ENCODE measurements at places on chromosomes 12 and 14.

DNA sequence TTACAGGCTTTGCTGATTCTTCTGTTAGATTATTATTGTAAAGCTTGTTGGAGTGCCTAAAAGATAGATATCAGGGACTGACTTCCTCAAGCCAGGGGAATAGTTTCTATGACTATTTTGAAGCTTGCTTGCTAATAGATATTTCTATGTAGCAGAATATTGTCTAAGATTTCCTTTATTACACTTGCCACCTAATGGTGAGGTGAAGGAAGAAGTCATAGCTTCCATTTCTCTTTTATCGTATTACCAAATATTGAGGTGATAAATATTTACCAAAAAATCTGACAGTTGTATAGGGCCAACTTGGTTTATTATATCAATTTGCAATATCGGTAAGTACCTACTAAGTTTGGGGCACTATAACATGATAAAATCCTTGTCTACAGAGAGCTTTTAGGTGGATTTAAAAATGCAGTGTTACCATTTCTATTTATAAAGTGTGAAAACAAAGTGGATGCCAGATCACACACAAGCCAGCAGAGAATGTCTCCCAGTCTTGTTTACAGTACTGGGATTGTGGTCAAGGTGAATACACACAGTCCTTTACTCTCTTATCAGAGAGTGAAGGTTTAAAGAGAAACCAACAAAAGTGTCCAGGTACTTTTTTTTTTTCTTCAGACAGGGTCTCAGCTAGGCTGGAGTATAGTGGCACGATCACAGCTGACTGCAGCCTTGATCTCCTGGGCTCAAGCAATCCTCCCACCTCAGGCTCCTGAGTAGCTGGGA is 137.9 kb downstream of the IGF1 start:
- no peak for DNase-seq

DNA sequence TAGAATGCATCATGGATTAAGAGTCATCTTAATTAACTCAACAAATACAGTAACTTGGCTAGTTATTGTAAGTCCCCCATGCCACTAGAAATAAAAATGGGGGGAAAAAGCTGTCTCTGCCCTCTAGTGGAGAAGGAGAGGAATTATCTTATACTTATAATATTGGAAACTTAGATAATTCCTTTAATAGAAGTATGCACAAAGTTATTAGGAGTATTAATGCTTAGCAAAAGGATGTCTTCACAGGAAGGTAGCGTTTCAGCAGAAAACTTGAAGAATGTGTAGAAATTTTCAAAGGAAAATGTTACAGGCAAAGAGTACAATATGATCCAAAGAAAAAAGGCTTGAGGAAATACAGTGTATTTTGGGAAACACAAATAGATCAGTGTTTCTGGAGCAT is 19.8 kb downstream of the OR5AU1 start:
- DNase-seq: no peak

- DNase-seq: no peak
Observed at GRCh38 chr14:102731871-102732800, 45.1 kb upstream of the TRAF3 start.

- DNase-seq: no peak
Observed at GRCh38 chr14:101007765-101008164, 104.2 kb upstream of the RTL1 start.

- DNase-seq: no peak
Observed at GRCh38 chr12:19964549-19964948, 403.8 kb upstream of the PDE3A start.

- DNase-seq: no peak
Observed at GRCh38 chr14:28766469-28766955, at the start of gene FOXG1. FOXG1 (plus strand) TSS chr14:28766787; CDS start chr14:28767280, 493 bp downstream.

DNA sequence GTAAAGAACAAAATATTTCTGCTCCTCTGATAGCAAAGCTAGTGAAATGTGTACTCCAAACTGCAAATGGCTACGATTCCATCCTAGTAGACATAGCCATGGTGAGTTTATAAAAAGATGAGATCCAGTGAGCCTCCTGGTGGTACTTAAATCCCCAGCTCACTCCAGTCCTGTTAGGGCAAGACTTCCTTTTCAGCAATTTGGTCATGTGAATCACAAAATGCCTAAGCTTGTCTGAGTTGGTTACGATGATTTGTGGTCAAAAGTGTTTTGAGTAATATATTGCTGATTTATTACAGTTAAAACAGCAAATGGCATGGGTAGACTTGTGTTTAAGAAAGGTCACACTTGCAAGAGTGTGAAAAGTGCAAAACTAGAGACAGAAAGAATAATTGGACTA is 102.7 kb upstream of the NAV3 start:
- DNase-seq: no peak

DNA sequence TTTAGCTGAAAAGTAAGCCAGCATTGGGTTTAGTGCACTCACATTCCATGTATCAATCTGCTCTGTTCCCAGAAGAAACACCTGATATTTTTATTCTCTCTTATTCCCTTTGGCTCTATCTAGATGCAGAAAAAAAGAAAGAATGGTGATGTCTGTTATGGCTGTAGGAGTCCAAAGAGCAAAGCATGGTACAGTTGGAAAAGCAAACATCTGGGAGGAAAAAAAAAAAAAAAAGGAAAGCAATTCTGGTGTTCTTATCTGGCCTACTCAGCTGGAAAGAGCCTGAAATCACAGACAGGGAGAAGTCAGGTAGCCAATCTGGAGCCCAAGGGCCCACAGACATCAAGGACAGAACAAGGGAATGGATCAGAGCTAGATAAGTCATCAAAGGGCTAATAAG is 293.9 kb downstream of the DUSP6 start:
- no peak for DNase-seq

- DNase-seq: no peak
Observed at GRCh38 chr12:113862590-113863454, 103.3 kb downstream of the RBM19 start.

DNA sequence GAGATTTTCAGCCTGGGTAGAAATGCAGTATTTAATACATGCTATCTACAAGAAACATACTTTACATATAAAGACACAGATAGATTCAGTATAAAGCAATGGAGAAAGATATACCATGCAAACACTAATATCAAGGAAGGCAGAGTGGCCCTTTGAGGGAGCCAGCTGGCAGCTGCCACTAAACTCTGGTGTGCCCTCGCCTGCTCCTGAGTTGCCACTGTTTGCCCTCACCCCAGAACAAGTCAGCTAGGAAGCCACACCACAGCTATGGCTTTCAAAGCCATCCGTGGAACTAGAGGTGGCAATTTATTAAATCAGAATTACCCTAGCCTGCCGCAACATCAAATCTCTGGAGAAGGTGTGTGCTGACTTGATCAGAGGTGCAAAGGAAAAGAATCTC is 18.3 kb downstream of the PXN start:
- DNase-seq: no peak

- peak; percentile 22 for DNase-seq
Observed at GRCh38 chr14:59187802-59188460, 536 bp upstream of the DAAM1 start.

- no peak for DNase-seq
Observed at GRCh38 chr12:65935906-65936901, 111.9 kb downstream of the HMGA2 start.

- no peak for DNase-seq
Observed at GRCh38 chr12:39375206-39375808, 67.6 kb downstream of the KIF21A start.

GRCh38 chr14:99539491-99539890 is 58.3 kb downstream of the CCNK start:
- DNase-seq: no peak

- DNase-seq: peak; percentile 50
Observed at GRCh38 chr14:104981699-104982541, 3.7 kb upstream of the CLBA1 start.

- no peak for DNase-seq
Observed at GRCh38 chr12:71124835-71125460, 32.9 kb downstream of the TSPAN8 start.

- no peak for DNase-seq
Observed at GRCh38 chr12:58528271-58528670, 392.0 kb downstream of the LRIG3 start.

- no peak for DNase-seq
Observed at GRCh38 chr12:124501827-124502226, 65.6 kb downstream of the NCOR2 start.

DNA sequence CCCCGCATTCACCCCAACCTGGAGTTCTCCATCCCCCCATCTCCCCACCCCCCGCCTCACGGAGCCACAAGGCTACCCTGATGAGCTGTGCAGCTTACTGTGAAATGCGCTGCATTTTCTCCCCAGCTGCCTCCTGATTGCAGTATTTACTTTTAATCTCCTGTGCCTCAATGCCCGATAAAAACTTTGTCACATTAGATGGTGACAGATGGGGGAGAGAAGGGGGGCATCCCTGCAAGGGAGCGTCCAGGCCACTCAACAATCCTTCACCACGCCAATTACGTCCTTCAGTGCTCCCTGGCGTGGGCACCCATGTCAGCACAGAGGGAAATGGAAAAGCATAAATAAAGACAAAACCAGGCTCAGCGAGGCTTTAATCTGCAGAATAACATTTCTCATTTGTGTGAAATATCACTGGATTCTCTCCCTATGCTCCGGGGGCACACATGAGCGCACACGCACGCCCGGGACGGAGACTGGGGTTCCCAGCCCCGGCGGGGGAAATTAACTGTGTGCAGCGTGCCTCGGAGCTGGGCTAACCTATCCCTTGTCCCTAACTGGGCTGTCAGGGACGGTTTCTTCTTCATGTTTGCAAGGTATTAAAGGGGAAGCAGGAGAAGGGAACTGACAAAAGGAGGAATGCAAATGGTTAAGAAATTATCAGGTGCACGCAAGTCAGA is 186.7 kb upstream of the VASH1 start:
- no peak for DNase-seq

GRCh38 chr14:36508418-36509068 is 11.5 kb downstream of the NKX2-1 start:
- DNase-seq: no peak

GRCh38 chr12:5807090-5807414 is 138.0 kb downstream of the ANO2 start:
- DNase-seq: no peak

DNA sequence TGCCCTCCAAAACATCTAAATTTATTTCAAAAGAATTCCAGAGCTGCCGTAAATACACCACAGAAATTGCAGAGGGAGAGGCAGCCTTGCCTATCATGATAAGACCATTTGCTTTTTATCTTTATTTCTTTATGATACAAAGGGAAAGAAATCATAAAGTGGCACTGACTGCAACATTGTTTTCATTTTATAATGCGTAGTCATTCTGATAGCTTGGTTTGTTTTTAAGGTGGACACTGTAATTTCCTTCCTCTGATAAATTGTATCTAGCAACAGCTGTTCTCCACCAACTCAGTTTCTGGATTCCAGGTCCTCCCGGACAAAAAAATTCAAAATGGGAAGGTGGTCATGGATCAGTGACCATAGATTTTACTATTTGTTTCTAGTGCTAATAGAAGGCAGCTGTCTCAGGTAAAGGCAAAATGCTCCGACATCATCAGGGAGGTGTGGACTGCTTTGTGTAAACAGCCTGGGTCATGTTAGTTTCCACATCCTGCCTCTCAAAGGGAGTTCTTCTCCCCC is 623 bp upstream of the TSPAN8 start:
- no peak for DNase-seq

DNA sequence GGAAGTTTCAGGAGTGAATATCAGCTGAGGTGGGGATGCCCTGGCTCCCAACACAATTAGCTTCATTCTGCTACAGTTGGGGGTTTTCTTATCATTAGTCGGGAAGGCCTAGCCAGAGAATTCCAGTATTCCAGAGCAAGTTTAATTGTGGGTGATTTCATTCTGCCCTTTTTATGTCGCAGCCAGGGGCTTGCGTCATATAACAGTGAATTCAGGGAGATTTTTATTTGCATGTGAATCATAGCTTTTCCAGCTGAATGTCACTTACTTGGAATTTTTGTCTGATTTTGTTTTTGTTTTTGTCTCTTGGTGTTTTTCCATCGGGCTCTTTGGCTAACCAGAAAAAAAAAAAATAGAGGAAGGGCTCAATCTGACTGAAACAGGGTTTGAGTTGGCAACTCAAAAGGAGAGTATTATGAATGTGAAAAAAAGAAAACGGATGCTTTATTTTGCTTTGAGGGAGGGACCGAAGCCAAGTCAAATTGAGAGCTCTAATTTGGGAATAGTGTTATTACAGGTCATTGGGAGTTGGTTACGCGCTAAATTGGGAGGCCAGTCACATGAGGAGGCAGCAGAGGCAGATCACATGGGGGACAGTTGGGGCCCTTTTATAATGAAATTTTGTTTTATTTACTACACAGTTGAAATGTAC is 119.4 kb downstream of the SAMD4A start:
- DNase-seq: no peak

- DNase-seq: peak; percentile 13
Observed at GRCh38 chr14:101954501-101954900, 9.9 kb upstream of the DYNC1H1 start.

- DNase-seq: no peak
Observed at GRCh38 chr12:105409801-105410471, 79.4 kb downstream of the C12orf75 start.

DNA sequence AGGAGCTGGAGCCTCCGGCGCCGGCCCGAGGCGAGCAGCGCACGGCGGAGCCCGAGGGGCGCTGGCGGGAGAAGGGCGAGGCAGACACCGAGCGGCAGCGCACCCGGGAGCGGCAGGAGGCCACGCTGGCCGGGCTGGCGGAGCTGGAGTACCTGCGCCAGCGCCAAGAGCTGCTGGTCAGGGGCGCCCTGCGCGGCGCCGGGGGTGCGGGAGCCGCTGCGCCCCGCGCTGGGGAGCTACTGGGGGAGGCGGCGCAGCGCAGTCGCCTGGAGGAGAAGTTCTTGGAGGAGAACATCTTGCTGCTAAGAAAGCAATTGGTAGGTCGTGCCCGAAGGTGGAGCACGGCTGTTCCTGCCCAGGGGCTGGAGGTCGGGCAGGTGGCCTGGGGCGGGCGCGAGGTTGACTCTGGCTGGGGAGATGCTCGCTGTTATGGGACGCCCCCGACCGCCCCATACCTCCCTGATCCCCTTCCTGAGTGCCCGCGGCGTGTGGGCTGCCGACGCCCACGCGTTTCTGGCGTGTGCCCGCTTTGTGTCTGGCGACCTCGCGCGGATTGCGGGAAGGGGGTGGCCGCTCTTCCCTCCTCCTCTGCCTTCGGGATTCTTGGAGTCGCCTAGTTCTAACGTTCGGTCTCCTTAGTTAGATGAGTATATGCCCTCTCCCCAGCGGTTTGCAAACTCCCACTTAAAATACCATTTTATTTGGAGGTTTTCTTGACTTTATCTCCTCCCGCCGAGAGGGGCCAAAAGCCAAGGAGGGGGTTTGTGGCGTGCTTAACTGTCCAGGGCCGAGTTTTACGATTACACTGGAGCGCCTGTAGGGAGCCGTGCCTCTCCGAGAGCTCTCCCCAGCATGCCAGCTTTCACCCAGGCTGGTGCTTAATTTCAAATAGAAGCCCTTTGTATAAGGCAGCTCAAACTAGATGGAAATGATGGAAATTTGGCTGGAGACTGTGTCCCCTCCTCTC is 752 bp downstream of the DACT1 start:
- DNase-seq: peak; percentile 58
